ENCODE measurements at places on chromosomes 6 and 20.

DNA sequence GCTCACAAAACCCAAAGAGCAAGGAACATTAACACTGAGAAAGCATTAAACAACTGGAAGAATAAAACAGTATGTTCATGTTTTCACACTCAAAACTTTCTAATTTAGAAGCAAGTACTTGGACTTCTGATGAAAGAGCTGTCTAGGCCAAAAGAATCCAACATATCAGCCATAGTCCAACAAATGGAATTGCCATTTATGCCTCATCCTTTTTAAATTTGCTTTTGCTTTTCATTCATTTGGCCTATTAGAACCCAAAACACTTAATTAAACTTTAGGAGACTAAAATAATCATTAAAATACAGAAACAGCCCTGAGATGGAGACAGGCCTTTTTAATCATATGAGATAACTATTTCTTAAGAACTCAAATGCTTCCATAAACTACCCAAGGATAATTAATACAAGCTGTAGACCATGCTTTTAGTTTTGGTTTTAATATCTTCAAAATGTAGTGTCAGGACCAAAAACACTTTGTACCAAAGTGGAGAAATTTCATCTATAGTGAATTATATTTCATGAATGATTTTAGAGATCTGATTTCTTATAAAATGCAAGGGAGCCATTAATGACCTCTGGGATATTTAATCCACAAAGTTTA, 166.5 kb downstream of the KIF6 start:
- no peak for DNase-seq

GRCh38 chr6:56899311-56899710, 55.6 kb upstream of the BEND6 start:
- DNase-seq = no peak

GRCh38 chr6:118103381-118104146, 196.5 kb downstream of the SLC35F1 start:
- DNase-seq = no peak

DNA sequence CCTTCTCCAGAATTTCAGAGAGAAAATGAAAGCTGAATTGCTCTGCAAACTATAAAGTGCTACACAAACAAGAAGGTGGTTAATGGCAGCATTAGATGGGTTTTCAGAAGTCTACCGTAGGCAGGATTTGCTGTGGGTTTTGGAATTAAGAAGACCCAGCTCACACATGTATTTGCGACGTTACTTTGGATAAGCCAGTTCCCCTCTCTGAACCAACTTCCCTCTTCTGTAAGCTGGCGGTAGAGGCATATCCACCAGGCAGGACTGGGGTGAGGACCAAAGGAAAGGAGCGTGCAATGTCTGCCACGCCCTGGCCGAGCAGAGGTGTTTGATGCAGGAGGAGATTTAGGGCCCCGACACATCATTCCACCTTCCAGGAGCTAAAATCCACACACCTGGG, 6.9 kb downstream of the RSPO4 start:
- no peak for DNase-seq

DNA sequence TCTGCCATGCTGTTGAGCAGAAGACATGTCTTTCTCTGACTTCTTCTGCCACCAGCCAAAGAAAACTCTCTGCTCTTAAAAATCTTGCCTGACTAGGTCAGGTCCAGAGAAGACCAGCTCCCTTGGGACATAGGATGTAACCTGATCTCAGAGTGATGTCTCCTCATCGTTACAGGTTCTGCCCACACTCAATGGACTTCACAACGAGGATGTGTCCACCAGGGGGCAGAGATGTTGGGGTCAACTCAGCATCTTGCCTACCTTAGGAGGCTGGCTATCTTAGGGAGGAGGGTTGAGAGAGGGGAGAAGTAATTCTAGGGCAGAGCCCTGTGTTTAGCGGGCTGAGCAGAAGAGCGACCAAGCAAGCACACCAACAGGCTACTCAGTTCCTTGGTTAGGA, 207.6 kb upstream of the CDH4 start:
- DNase-seq = no peak

Data from stimulated activated CD8-positive, alpha-beta memory T cell treated with anti-CD3 and anti-CD28 coated beads, Interleukin-4, amount 100 ng/mL, for 24 hours (primary cell).